ENCODE measurements at places on chromosomes 12 and 14.

GRCh38 chr12:19778797-19779196 is 339.5 kb downstream of the AEBP2 start:
- DNase-seq, result no peak

- no peak for DNase-seq
Measured at GRCh38 chr12:64760808-64761573, 1.8 kb upstream of the GNS start.

- no peak for DNase-seq
Measured at GRCh38 chr12:82555699-82556098, 131.0 kb upstream of the TMTC2 start.

DNA sequence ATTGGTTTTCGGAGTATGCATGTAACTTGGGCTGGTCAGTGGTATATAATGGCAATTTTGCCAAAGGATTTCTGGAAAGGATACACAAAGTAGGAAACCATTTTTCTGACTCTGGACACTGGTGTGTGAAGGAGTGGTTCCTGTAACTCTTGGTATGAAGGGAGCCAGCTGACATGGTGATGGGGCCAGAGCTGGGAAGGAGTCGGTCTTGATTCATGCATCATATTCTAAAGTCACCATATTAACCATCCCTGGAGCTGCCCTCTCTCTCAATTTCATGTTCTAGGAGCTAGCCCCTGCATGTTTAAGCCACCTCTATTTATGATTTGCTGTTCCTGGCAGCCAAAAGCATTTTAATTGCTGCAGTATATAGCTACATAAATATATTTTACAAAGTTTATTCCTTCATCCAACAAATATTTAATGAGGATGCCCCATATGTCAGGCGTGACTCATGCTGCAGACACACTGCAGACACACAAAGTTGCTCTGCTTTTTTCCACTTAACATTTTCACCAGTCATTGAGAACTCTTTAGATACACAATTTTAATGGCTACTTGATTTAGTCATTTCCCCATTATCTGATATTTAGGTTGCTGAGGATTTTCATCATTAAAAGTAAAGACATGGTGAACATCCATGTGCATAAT is 78.7 kb upstream of the PSMC1 start:
- DNase-seq, result no peak

DNA sequence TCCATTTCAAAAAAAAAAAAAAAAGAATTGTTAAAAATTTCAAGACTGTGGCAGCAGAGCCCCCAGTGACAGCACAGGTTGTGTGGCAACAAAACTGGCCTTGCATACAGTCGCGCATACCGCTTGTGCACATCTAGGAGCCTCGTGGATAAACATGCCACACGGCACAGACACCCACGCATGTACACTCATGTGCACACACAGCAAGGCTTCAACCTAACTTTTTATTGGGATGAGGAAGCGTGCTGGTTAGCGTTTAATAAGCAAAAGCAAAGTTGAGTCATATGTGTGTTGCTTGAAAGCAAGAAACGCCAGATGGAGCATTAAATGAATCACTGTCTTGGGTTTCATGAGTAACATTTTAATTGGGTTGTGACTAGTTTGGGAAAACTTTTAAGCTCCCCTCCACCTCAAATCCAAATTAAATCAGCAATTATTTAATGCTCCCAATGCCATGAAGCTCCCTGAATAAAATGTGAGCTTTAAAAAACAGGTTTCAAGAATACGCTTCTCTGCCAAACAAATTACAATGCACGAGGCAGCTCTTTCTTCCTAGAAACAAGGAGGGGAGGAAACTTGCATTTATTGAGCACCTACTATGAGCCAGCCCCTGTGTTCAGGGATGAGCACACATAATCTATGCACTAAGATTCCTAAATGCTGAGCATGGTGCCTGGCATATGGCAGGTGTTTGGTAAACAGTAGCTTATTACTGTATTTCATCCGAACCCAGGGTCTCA is 35.7 kb upstream of the EML1 start:
- DNase-seq, result no peak

DNA sequence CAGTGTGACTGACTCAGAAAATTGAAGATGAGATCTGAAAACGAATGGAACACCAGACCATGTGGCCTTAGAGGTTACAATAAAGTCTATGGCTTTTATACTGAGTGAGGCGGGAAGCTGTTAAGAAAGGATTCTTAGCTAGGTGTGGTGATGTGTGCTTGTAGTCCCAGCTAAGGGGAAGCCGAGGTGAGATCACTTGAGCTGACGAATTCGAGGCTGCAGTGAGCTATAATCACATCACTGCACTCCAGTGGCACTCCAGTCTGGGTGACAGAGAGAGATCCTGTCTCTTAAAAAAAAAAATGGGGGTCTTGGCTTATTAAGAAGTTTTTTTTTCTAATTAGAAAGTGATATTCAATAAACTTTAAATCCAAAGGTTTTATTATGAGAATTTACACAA is 678.6 kb downstream of the TMTC2 start:
- no peak for DNase-seq

GRCh38 chr14:67963960-67964812 is 144.6 kb downstream of the RAD51B start:
- no peak for DNase-seq
